ENCODE measurements at places on chromosomes 5 and 9. TPM values are rescaled to one million over a fixed set of nuclear protein-coding genes. Genes with fewer than 3 reads are reported as not detected.

GRCh38 chr5:133756036-133756435 is 143.7 kb upstream of the FSTL4 start:
- no peak overlapping the region for H3K4me3 ChIP-seq
- H3K27me3 ChIP-seq = peaks cover 22% of the 10 kb centered on the region
- no peaks in the 10 kb centered on the region for H3K36me3 ChIP-seq
- no peak for DNase-seq
- H3K27ac ChIP-seq = no peak overlapping the region

DNA sequence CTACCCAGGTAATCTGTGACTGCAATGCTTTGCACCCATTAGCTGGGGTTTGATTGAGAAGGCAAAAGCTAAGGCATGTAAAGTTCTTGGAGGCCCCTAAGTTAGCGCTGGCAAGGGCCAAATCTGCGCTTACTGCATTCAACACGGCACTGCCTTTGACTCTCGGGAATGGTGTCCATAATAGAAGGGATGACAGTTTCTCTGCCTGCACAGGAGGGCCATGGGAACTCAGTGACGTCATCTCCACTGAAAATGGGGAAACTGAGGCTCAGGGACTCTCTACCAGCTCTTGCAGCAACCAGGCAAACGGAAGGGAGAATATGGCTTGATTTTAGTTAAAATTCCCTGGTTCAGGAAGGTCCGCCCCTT is 487 bp downstream of the SPATA24 start:
- H3K27me3 ChIP-seq = no peaks in the 10 kb centered on the region
- H3K4me3 ChIP-seq = peak overlapping the region; percentile 92
- peaks cover 47% of the 10 kb centered on the region for H3K4me1 ChIP-seq
- H3K36me3 ChIP-seq = peaks cover 2% of the 10 kb centered on the region
- H3K27ac ChIP-seq = peak overlapping the region; percentile 100

DNA sequence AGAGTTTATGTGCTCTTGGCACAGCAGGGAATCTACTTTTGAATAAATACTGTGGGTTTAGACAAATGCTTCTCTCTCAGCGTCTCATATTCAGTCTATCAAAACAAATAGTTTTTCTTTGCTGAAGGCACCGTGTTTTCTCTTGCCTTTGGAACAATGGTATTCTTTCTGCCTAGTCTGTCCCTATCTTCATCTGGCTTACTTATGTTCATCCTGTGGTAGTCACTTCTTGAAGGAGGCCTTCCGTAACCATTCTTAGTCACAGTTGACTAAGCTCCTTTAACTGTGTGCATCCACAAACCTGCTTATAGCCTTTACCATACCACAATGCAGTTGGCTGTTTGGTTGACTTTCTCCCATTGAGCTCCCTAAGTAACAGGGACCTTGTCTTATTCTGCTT is 45.9 kb downstream of the LARP1 start:
- H3K27ac ChIP-seq = no peak overlapping the region
- peaks cover 20% of the 10 kb centered on the region for H3K4me1 ChIP-seq
- no peak for DNase-seq
- no peak overlapping the region for H3K4me3 ChIP-seq

DNA sequence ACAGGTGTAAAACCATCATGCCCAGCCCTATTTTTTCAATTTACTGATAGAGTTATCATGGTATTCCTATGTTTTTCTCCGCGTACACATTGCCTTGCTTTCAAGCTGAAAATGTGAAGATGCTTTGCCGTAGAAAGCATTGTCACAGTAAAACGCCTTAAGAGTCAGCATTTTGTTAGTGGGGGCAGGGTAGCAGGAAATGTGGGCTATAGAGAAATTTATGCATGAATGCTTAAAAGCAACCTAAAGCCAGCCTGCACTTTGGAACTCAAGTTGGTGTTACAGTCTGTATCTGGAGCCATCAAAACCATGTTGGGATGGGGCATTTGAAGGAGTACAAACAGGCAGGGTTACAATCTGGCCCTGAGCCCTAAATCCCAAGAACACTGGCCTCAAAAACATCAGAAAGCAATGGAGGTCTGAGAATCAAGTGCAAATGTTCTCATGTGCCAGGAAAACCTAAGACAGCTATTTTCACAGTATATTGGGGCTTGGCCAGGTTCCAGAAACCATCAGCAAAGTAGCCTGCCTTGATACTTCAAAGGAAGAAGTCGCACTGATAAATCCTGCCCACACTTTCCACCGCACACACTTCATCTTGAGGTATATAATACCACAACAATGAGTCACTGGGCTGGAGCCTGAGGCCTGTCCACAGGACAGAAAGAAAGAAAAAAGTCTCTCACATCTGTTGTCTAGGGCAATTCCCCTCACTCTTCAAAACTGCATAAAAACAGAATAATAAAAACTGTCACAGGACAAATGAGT is 313.8 kb downstream of the ENC1 start:
- H3K27me3 ChIP-seq = peaks cover 18% of the 10 kb centered on the region
- DNase-seq = peak; percentile 52
- peaks cover 13% of the 10 kb centered on the region for H3K4me1 ChIP-seq
- H3K4me3 ChIP-seq = no peak overlapping the region
- no peak overlapping the region for H3K27ac ChIP-seq

- no peak for DNase-seq
- H3K4me1 ChIP-seq = no peaks in the 10 kb centered on the region
- no peak overlapping the region for H3K27ac ChIP-seq
- H3K27me3 ChIP-seq = no peaks in the 10 kb centered on the region
Measured at GRCh38 chr9:137892424-137893191, 15.0 kb downstream of the CACNA1B start.

DNA sequence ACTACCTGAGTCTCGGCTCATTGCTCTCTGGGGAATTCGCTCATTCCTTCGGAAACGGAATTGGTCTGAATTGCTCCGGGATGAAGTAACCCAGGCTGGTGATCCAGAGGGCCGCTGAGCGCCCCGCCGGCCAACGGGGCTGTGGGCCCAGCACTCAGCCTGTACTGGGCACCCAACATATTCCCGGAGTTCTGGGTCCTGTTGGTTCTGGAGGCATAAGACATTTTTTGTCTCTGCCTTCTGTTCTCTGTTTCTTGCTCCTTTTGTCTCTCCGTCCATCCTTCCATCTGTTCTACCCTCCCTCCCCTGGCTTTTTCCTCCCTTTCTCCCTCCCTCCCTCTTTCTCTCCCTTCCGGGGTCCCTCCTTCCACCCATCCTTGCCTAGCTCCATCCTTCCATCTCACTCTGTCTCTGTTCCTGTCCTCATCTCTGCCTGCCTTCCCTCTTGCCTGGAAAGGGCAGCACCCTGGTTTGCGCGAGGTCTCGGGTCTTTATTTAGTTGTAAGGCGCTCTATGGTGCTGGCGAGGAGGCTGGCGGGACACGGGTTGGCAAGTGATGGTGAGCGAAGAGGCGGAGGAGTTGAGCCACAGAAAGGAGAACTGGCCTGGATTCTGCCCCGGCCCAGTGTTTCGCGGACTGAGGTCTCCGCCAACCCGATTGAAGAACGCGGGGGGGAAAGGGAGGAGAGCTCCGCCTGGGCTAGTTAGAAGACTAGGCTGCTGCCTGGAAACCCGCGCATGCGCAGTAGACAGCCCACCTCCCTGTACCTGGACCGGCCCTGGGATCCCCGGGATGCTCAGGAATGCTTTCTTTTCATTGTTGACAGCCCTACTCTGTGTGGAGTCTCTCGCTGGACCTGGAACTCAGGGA is 1468.0 kb downstream of the FOXD4L5 start:
- peaks cover 4% of the 10 kb centered on the region for H3K36me3 ChIP-seq
- H3K4me1 ChIP-seq = peaks cover 17% of the 10 kb centered on the region
- peaks cover 16% of the 10 kb centered on the region for H3K27me3 ChIP-seq
- peak overlapping the region; percentile 17 for H3K27ac ChIP-seq
- peak overlapping the region; percentile 62 for H3K4me3 ChIP-seq

- H3K27ac ChIP-seq = peak overlapping the region; percentile 82
- H3K36me3 ChIP-seq = peaks cover 1% of the 10 kb centered on the region
- peaks cover 23% of the 10 kb centered on the region for H3K27me3 ChIP-seq
- peak overlapping the region; percentile 0 for H3K4me3 ChIP-seq
- H3K4me1 ChIP-seq = peaks cover 29% of the 10 kb centered on the region
Measured at GRCh38 chr9:127004946-127005769, 90.6 kb downstream of the RALGPS1 start.

Gene SLC46A2
- not detected for total RNA-seq

Gene ZCCHC9
- total RNA-seq = 35.2 TPM

Gene PPIC
- not detected for total RNA-seq
